NCI-H2107 (cell line): ENCODE measurements at places on chromosomes 1 and 21.

DNA sequence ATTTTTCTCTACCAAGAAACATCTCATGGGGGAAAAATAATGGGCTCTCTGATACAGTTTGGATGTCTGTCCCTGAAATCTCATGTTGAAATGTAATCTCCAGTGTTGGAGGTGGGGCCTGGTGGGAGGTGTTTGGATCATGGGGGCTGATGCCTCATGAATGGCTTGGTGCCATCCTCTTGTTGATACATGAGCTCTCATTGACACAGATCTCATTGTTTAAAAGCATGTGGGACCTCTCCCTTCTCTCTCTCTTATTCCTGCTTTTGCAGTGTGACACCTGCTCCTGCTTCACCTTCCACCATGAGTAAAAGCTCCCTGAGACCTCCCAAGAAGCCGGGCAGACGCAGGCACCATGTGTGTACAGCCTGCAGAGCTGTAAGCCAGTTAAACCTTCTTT, 332.5 kb upstream of the NRIP1 start:
- DNase-seq, result no peak

DNA sequence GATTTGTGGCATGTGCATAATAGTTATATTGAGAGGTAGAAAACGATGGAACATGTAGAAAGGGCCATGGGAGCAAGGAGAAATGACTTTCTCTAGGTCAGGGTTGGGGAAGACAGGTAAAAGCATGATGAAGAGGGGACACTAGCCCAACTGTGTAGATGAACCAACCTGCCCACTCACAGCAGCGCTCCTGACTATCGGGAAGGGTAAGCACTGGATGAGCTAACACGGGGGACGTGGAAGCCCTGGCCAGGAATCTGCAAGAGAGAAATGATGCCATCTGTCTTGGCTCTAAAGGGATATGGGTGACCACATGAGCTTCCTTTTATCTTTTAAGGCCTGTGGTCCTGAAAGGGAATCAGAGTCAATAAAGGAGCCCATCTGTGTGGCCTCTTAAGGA, 36.2 kb upstream of the TMEM125 start:
- no peak for DNase-seq

DNA sequence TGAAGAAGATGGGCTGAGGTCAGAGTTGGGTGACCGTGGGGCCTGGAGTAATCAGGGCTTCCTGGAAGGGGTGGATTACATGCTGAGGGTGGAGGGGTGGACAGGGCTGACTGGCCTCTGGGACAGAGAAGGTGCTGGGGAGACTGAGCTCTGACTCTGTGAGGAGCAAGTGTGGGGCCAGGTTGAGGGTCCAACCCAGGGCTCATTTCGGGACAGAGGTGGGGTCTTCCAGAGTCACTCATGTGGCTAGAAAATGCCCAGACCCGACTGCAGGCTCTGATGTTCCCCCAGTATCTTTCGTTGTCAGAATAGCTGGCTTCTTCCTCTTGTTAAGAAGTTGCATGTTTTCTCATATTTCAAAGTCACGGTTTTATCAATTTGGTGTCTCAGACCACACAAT, 311.8 kb downstream of the PTPRU start:
- DNase-seq, result no peak

GRCh38 chr1:41655632-41656031, 171.1 kb upstream of the EDN2 start:
- no peak for DNase-seq

GRCh38 chr1:237868817-237869600, 21.7 kb downstream of the ZP4 start:
- DNase-seq, result no peak
